Activated CD4-positive, alpha-beta T cell treated with anti-CD3 and anti-CD28 coated beads for 24 hours (primary cell): ENCODE measurements at places on chromosomes 7 and 10.
A peak's percentile ranks its signal among the peaks of the same experiment; 100 is the strongest.

DNA sequence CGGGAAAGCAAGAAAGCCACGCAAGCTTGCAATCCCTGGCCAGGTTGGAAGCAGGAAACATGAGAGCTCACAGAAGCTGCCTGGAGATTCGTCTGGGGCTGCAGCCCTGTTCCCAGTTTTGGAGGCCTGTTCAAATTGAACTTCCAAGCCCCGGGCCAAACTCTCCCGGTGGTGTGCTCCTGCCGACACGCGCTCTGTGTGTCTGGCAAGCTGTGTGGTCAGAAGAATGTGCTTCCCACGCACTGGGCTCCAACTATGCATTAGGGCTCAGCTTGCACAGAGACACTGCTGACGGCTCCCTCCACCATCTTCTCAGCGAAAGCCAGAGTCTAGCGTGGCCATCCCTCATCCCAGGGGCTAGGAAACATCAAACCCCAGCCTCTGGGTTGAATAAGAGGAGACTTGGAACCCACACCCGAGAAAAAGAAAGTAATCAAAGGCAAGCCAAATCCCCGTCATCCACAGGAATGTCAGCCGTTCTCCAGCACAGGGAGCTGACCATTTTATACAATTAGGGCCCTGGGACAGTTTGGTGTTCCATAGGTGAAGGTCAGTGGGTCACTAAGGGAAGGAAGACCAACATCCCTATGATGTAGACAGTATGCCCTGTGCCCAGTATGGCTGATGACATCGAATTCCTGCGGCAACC is 107.2 kb downstream of the FGFR2 start:
- DNase-seq, result no peak

- DNase-seq, result no peak
These were observed 77.8 kb downstream of the SHH start for GRCh38 chr7:155734445-155734809.

DNA sequence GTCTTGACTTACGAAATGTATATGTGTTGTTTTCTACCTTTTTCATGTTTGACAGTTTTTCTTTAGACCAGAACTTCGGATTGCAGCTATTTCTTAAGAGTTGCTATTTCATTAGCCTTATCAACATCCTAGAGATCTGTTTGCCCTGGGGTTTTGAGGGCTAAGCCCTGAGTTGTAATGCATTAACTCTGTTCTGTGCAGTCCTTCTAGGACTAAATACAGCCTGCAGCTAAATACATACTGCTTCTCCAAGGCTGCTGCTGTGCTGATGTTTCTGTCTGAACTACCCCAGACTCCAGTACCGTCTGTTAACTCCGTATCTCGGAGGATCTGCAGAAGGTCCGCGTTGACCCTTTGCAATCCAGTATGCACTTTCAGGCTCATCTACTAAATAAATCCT is 26.5 kb downstream of the KIAA1217 start:
- DNase-seq, result no peak

DNA sequence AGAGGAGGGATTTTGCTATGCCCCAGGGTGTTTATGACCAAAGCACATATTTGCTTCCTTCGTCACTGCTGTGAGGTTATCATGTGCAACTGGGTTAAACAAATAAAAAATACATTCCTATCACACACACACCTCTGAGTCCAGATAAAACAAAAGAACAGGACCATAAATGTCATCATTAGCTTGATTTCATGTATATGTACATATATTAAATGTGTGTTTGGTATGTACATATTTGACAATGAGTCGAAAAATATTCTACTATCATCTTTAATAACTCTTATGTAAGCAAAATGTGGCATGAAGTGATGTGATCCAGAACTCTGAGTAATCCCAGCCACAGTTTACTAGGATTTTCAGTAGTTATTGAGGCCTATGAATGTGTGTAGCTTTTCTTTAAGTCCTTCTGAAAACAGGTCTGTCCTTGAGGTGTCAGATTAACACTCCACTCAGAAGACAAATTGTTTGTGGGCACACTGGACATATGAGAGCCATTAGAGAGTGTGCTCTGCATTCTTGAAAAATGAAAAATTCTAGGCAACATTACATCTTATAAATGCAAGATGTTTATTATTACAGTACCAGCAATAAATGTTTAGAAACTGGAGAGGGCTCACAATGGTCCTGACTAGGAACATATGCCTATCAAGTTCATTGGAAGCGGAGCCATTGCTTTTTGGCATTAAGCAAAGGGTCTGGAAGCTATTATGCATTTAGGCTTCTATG is 335.1 kb upstream of the SEMA3A start:
- no peak for DNase-seq

DNA sequence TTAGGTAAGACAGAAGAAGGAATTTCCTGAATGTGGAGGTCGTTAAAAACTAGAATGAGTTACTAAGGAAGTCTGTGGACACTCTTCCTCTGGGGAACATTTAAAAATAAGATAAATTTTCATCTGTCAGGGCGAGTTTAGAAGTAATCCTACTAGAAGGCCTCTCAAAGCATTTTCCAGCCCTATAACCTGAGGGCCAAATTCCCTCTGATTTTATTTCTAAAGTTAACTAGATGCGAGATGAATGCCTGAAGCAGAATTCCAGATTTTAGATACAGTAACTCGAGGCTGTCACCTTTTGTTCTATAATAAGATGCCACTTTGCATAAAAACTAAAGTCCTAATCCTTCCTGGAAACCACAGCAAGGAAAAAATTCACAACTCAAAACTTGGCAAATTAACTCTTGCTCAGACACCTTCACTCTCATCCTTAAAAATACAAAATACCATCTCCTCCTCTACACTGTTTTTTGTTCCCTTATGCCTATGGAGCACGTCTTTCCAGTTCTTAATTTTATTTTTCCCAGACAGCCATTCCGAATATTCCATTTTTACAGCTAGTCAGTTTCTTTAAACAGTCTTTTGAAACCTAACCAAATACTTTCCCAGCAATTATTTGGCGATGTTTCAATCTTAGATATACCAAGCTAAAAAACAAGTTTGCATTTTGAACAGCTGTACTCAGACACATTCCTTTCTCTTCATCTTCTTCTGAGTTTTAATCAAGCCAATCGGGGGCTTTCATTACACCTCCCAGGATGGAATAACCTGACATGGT is 420.7 kb upstream of the NFE2L3 start:
- DNase-seq, result no peak

GRCh38 chr7:48971173-48971572 is 46.8 kb downstream of the CDC14C start:
- no peak for DNase-seq

- DNase-seq, result no peak
These were observed 2.4 kb downstream of the RBM20 start for GRCh38 chr10:110646417-110647135.

- DNase-seq, result no peak
These were observed 1.9 kb upstream of the BHLHA15 start for GRCh38 chr7:98209166-98209920.

GRCh38 chr7:114073701-114074100 is 154.9 kb upstream of the PPP1R3A start:
- DNase-seq, result no peak

GRCh38 chr10:88103576-88103975 is 240.2 kb downstream of the PTEN start:
- no peak for DNase-seq

- DNase-seq, result no peak
These were observed 95.0 kb downstream of the PON1 start for GRCh38 chr7:95229301-95229700.

GRCh38 chr10:114821915-114822443 is 399 bp downstream of the FHIP2A start:
- DNase-seq, result peak; percentile 25

- no peak for DNase-seq
These were observed 677 bp downstream of the TSPAN14 start for GRCh38 chr10:80454513-80455460.
